ENCODE measurements at places on chromosomes 5 and 9.
A peak's percentile ranks its signal among the peaks of the same experiment; 100 is the strongest.

DNA sequence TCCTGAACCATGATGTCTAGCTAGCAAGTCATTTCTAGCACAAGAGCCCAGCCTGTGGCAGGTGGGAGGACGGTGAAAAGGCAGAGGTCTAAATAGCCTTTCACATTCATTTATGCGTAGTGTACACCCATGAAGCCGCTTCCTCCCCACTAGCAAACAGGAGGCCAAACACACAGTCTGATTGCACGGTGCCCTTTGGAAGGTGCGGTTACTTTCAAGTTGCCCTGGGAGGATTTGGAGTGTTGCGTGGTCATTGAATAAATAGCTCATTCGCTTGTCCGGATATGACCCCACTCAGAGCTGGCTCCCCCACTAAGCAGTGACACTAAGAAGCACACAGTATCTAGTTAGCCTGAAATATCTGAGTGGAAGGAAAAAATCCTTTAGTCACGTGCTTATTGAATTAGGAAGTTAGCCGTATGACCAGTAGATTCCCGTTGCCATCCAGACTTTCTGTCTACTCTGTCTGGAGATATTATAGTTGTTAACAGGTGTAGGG is 664 bp upstream of the ARSB start:
- DNase-seq, result peak; percentile 46

DNA sequence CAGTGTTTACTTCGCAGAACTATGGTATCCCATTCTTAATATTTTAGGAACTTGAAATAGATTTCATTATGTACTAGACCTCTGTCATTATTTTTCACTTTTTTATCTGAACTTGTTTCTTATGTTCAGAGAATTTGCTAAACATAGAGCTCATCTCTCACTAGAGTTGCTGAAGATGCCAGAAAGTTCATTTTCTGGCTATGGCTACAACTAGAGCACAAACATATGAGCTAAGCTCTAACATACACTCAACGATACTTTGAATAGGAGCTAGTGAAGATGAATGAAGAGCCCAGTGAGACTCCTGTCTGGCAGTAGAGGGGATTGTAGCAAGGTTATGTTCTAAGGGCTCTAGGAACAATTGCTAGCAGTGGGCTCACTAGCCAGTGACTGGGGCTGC is 582.2 kb downstream of the KIF4B start:
- no peak for DNase-seq

DNA sequence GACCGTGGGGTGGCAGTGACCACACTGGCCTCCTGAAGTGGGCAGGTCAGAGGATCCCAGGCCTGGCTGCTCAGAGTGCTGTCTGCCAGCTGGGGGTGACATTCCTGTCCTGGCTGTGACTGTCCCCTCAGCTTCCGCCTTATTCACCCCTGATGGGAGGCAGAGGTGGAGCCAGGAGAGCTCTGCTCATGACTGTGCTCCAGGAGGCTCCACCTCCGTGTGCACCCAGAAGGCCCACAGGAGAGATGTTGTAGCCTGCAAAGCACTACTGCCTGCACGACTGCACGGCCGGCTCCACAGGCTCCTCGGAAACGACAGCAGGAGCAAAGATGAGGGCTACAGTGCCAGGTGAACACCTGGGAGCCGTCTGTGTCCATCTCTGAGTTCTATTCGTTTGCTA is 60.9 kb downstream of the ROPN1L start:
- DNase-seq, result no peak

DNA sequence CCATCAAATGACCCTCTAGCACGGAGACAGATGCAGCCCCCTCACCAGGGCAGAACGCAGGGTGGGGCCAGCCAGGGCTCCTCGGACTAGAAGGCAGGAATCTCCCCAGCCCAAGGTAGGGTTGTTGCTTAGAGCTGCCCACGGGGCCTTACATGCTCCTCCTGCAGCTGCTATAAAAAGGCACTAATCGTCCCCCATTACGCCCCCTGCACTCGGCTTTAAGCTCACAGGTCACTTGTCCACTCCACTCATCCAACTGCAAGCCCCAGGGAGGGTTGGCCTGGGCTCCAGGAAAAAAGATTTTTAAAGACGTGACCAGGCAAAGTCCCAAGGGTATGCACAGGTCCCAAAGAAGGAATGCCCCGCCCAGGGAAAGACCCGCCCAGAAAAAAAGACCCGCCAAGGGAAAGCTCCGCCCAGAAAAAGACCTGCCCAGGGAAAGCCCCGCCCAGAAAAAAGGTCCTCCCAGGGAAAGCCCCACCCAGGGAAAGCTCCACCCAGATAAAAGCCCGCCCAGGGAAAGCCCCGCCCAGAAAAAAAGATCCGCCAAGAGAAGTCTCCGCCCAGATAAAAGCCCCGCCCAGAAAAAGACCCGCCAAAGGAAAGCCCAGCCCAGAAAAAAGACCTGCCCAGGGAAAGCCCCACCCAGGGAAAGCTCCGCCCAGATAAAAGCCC is 11.1 kb downstream of the GRIN1 start:
- DNase-seq, result no peak

- peak; percentile 23 for DNase-seq
These were observed 645 bp downstream of the SAP30L start for GRCh38 chr5:154446195-154447088.

GRCh38 chr9:124611106-124611505 is 103.9 kb upstream of the NR5A1 start:
- no peak for DNase-seq

GRCh38 chr5:97193355-97193688 is 10.3 kb upstream of the RIOK2 start:
- DNase-seq, result no peak

DNA sequence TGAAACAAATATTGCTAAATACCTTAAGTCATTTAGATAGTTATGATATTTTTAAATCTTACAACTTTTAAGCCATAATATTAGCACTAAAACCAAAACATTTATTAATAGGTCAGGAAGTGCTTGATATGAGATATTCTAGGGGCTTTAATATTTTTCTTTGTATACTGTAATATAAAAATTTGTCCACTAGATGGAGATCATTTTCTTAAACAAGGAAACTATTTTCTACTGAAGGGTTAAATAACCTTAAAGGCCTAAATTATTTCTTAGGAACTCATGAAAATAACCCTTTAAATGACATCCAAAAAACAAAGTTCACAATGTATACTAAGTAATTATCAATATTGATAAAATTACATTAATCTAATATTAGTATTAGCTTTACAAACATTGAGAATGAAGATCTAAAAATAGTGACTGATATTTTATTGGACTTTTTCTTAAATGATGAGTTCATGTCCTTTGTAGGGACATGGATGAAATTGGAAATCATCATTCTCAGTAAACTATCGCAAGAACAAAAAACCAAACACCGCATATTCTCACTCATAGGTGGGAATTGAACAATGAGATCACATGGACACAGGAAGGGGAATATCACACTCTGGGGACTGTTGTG is 635.7 kb downstream of the RAB3C start:
- no peak for DNase-seq

GRCh38 chr5:59139695-59140094 is 556.8 kb downstream of the RAB3C start:
- DNase-seq, result no peak

DNA sequence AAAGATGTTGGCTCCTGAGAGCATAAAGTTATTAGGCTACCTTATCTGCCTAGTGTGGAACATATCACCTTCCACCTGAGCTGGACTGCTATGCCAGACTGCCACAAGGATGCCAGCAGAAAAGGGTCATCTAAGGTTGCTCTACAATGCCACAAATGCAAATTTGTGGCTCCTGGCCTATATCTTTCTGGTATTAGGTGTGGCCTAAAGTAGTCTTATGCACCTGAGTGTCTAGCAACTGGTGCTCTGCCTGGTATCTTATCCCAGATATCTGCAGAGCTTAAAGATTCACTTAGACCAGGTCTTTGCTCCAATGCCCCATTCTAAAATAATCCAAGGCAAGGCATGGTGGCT is 34.7 kb downstream of the DTWD2 start:
- DNase-seq, result no peak

DNA sequence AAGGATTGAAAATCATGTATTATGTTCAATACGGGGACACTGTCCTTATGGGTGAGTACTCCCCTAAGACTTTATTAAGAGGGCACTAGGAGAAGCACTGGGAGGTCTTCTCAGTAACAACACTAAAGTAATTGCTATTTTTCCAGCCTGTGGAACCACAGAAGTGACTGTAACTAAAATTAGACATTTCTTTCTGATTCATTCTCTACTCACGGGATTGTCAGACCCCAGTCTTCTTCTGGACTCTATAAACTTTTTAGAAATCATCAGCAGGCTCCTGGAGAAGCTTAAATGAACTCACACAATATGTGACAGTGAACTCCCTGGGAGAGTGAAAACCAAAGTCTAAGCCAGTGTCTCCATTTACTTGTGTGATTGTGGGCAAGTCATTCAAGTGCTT is 14.5 kb downstream of the TLR4 start:
- no peak for DNase-seq

DNA sequence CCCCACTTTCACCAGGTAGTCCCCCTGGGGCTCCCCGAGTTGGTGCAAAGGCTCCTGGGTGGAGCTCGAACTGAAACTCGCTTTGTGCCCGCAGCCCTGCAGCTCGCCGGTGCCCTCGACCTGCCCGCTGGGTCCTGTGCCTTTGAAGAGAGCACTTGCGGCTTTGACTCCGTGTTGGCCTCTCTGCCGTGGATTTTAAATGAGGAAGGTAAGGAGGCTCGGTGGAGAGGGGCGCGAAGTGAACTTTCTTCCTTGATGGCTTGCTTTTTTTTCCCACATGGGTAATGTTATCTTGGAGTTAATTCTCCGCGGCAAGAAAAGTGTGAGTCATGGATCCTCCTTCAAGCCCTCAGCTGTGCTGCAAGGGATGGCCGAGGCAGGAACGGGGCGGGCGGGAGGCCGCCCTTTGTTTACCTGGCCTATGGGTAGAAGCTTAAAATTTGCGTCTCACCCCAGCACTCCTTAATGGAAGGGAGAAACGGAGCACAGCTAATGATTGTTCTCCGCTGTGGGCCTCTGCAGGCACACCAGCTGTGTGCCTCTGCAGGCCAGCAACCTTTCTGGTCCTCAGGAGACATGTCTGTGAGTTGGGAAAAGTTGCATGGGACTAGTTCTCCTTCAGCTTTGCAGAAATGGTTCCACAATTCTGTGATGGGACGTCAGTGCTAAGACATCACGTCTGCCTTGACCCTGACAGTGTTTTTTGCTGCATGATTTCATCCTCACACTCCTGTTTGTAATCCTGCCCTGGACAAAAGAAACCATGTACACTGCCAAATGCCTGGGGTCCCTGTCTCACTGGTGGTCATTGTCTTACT is 1.1 kb downstream of the MAMDC2 start:
- no peak for DNase-seq

DNA sequence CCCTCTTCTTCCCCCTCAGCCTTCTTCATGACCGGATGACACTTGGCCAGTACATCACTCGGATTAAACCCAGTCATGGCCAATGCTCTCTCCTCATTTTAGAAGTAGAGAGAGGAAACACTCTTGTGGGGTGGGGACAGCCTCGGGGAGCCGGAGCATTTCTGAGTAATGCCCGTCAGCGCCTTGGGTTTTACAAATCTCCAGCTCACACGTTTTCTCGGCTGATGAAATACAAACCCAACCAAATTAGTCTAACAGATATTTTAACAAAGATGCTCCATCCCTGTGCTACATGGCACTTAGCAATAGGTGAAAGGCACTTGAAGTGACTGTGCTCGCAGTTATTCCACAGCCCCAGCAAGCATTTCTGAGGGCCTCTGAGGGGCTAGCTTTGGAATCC is 51.7 kb downstream of the ZNF366 start:
- no peak for DNase-seq

DNA sequence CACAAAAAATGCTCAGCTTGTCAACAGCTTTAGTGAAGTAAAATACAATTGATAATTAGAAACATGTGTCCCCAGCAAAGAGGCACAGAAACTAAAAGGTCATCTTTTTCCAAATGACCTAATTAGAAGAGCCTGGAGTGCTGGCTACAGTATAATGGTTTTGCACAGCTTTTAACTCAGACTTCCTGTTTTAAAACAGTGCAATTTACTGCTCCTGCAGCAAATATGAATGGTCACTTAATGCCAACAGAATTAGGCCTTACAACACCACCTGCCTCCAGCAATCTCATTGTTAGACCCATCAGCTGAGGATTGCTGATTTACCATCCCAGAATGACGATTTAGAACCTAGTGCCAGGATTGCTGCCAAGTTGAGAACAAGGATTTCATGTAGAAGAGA is 239.3 kb downstream of the CETN3 start:
- DNase-seq, result no peak

DNA sequence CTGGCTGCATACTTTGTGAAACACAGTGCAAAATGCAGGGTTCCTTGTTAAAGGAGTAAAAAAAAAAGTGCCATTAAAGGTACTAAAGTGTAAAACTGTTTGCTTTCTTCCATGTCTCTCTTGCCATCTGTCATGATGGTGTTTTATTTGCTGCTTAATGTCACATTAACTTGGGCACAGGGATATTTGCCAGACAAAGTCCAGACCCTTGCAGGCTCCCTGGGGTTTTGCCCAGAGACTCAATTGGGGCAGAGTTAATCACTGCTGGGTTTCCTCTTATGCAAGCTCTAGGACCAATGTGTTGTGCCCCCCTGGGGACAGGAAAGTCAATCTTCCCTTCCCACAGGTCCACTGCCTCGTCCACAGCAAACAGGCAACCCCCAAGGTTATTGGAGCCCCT is 274.3 kb upstream of the SGCD start:
- no peak for DNase-seq

GRCh38 chr5:56585999-56586691 is 229.2 kb upstream of the MAP3K1 start:
- DNase-seq, result no peak

- DNase-seq, result peak; percentile 55
These were observed 70.7 kb downstream of the ENTREP1 start for GRCh38 chr9:69395718-69396117.

- DNase-seq, result no peak
These were observed 673 bp downstream of the CDC25C start for GRCh38 chr5:138330813-138331448.

DNA sequence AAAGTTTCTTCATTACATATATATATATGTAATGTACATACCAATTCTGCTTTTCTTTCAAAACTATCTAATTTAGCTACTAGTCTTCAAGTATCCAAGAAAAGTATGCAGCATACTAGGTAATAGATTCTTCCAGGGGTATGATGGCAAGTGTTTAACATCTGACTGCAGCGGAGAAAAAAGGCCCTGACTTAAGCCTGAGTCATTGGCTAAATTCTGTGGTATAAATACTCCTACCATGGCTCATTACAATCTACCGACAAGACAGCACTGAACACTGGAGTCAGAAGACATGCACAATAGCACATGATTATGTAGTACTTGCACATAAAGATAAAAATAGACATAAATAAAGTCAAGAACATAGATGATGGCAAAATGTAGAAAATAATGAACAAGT is 439.9 kb downstream of the BRINP1 start:
- no peak for DNase-seq

GRCh38 chr9:127021664-127022363 is 100.6 kb downstream of the ANGPTL2 start:
- DNase-seq, result peak; percentile 89

DNA sequence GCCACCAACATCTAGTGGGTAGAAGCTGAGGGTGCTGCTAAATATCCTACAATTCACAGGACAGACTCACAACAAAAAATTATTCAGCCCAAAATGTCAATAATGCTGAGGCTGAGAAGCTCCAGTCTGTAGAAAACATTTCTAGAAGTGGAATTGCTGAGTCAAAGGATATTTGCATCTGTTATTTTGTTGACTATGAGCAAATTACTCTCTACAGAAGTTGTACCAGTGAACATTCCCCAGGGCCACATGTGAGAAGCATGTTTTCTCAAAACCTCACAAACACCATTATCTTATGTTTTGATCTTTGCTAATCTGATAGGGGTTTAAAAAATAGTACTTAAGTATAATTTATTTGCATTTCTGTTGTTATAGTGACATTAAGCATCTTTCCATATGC is 15.4 kb downstream of the ITK start:
- DNase-seq, result no peak

GRCh38 chr5:142800776-142801494 is 30.8 kb downstream of the ARHGAP26 start:
- no peak for DNase-seq

Measured in midbrain (tissue), 1 donor.